ENCODE measurements at places on chromosomes 7 and 10. TPM values are rescaled to one million over a fixed set of nuclear protein-coding genes. Genes with fewer than 3 reads are reported as not detected.

The GPNMB gene
- 3.1 TPM for total RNA-seq

The DPYSL4 gene
- total RNA-seq, result 15.3 TPM

The GTF2IRD2 gene
- 7.4 TPM for total RNA-seq

The SORBS1 gene
- total RNA-seq, result 0.68 TPM

The IGF2BP3 gene
- 29.7 TPM for total RNA-seq

The IL15RA gene
- total RNA-seq, result 2.3 TPM

The ZPBP gene
- total RNA-seq, result not detected

All from A549 treated with AZD2906 at 1 μM for 4 hours (cell line).